ENCODE measurements at places on chromosomes 5 and 9. TPM values are rescaled to one million over a fixed set of nuclear protein-coding genes. Genes with fewer than 3 reads are reported as not detected.

DNA sequence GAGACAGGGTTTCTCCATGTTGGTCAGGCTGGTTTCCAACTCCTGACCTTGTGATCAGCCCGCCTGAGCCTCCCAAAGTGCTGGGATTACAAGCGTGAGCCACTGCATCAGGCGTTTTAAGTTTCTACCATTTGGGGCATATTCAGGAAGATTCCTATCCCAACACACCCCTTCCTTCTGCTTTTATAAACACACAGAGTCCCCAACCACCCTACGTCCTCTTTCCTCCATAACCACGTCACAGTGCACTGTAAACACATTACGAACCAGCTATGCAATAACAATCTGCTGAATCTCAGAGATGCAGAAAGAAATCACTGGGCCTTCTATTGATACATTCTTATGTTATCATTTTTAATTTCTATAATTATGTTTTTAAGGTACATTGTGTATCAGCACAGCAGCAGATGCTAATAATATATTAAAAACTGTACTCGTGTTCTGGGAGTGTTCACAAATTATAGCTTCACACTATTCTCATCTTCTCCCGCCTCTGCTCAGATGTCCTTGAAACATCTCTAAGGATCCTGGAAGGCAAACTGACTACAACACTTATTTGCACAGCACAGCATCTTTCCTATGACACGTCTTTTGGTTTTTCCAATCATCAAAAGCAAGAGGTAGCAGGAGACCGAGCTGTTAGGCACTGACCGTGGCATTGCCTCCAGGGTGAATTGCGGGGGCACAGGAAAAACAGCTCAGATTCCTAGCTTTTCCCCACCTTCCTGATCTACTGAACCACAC is 60.2 kb downstream of the KCNIP1 start:
- no peak for DNase-seq

DNA sequence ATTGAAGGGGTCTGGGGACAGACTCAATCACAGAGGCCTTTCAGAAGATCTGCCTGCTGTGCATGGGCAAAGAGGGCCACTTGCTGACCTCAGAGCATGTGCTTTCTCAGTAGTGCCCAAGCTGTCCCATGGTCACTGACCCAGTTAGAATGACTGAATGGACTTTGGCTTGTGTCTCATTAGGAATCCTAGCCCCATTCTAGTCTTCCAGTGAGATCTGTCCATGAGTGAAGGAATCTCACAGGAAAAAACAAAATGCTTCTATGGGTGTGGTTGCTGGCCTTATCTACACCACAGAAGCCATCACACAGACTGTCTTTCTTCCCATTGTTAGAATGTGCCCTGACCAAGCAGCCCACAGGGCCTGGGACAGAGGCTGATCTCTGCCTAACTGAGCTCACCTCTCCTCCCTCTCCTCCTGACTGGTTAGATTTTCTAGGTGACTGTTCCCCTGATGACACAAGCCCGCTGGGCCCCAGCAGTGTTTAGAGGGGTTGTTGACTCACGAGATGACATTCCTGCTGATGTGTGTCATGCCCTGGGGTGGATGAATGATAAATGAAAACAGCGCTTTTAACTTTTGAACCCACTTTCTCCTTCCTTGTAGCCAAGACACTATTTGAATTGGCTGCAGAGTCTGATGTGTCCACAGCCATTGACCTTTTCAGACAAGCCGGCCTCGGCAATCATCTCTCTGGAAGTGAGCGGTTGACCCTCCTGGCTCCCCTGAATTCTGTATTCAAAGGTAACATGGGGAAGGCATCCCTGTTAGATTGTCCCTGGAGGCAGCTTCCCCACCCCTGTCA is 24.8 kb downstream of the TGFBI start:
- DNase-seq: no peak

- DNase-seq: no peak
Observed at GRCh38 chr5:127813633-127814587, 110.7 kb downstream of the CCDC192 start.

DNA sequence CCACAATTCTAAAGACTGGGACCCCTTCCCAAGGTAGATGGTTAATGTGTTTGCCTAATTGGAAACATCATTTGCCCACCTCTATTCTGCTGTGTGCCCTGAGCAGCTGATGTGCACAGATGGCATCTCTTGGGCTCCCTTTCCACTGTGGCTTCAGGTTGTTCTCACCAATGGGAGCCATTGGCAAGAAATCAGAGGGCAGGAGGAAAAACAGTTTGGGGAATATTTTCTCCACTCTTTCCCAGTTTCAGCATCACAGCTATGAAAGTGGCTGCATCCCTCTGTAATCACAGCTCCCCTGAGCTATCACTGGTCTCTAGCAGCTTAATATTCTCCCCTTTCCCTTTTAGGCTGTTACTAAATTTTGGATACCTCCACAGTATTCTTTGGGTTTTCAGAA is 911.6 kb upstream of the SEMA6A start:
- no peak for DNase-seq

DNA sequence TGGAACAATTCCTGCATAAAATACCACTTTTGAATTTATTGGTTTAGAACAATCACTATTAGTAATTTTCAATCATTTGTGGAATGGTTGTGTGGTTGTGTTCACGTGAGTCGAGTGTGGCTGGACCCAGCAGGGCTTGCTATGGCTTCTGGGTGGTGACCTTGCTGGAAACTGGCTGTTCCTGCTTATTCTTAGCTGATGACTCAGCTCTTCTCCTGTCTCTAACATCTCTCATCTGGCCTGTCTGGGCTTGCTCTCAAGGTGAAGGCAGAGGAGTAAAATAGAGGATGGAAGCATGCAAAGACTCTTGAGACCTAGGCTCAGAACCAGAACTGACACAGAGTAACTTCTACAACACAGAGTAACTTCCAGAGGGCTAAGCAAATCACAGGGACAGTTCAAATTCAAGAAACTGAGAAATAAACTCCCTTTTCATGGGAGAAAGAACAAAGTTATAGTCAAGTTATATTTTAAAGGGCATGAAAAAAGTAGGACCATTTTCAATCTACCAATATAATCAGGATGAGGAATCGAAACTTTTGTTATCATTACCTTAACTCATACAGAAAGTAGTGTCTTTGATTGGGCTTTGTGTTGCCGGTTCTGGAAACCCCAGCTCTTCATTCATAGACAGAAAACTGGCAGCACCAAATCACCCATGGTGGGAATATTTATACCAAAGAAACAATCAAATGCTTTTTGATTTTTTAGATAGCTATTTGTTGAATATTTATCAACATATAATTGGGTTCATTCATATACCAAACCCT is 665.1 kb downstream of the CDH18 start:
- no peak for DNase-seq

DNA sequence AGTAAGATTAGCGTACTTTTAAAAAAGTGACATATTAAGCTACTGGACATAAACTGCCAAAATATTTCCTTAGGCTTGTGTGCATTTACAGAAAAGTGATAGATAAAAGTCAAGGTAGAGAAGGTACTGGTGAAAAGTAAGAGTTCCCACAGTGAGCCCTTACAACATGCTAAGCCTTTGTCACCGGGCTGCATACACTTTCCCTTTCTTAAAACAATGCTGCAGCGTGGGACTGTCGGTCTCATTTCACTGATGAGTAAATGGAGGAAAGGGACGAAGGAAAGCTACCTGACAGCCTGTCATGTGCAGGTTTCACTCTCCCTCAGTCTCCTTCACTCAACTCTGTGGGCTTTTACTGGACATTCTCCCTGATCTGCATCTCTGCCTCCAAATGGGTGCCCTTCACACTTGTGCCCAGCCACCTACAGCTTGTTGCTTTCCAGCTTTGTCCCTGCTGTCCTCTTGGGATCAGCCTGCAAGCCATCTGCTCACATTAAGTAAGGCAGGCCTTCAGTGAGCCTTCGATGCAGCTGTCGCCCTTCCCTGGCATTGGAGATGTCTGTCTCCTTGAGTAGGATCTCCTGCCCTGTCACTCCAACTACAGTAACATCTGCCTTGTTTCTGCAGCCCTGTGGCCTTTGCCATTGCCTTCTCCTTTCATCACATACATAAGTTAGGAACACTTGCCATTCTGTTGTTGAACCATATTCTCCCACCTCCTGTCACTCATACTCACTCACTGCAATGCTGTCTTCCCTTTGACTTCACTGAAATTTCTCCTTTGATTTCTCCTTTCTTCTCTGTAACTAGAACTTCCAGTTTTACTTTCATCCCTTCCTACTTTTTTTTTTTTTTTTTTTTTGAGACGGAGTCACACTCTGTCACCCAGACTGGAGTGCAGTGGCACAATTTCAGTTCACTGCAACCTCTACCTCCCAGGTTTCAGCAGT is 9.3 kb upstream of the ROPN1L start:
- no peak for DNase-seq

GRCh38 chr5:172959824-172960799 is 888 bp downstream of the RPL26L1 start:
- DNase-seq: no peak

DNA sequence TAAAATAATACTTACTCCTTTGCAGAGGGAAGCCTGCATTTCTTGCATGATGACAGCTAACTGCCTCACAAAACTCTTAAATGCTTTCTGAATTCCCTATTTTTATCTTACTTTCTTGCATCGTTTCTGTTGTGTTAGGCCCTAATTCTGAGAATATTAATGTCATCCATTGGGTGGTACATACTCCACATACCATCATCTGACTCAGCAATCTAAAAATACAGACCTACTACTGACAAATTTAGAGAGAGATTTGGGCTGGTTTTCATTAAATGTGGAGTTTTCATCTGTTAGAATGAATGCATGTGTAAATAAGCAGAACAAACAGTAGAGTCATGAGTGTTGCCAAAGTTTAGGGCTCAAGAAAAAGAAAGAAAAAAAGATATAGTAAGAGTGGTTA is 26.5 kb upstream of the KCNN2 start:
- no peak for DNase-seq

DNA sequence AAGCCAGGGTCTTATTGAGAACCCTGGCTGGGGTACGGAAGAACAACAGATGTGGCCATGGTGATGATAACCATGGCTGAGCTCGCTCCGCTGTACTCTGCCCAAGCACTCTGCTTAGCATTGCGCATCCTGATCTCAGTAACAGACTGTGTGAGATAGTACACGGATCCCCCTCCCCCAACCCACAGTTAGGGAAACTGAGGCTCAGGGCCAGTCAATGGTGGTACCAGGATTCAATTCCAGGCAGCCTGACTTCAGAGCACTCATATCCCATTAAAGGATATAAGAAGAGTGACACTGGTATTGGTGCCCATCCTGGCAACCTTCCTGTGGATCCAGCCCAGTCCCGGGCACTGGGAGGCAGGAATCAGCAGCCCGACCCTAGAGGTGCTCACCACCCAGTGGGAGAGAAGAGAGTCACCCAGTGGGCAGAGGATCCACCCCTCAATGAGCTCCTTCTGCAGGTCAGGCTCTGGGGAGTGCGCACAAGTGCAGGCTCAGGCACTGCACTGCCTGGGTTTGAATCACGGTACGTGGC is 26.5 kb upstream of the KIF12 start:
- DNase-seq: no peak

DNA sequence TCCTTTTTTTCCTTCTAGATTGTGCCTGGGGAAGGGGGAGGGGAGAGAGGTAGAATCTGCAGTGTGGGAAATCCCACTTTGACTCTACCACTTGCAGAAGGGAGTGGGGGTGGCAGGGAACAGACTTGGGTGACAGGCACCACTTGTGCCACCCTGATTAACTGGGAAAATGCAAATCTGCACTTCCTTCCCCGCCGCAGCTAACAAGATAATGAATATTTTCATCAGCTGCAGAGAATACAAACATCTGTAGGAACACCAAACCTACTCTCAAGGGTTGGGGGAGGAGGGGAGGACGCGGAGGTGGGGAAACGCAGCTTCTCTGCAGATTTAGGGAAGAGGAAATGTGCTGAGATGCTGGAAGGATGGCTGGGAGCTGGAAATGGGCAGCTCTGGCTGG is 73.5 kb downstream of the TRIM32 start:
- DNase-seq: no peak

- no peak for DNase-seq
Observed at GRCh38 chr5:142772446-142773293, 2.5 kb downstream of the ARHGAP26 start.

DNA sequence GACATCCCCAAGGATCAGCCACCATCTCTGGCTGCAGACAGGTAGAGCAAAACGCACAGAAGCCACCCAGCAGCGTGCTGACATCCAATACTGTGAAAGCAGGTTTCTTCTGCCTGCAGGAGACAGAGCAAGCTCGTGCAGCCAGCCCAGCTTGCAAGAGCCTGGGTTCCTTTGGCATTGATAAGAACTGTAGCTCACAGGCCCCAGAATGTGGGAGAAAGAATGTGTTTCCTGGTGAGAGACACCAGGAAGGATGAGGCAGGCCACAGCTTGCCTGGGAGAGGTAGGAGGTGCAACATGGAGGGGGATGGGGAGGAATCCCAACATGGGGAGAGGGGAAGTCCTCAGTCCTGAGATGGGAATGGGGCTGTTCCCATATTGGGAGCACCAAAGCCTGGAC is 34.0 kb upstream of the ARAP3 start:
- no peak for DNase-seq

- no peak for DNase-seq
Observed at GRCh38 chr9:70484232-70485130, 70.0 kb upstream of the KLF9 start.

C8G gene
- 1.3 TPM for total RNA-seq

YTHDC2 gene
- total RNA-seq: 22.7 TPM

NFIL3 gene
- total RNA-seq: 23.9 TPM

TAF1L gene
- not detected for total RNA-seq

All from osteocyte (in vitro differentiated cells).